ENCODE measurements at places on chromosomes 5 and 9. TPM values are rescaled to one million over a fixed set of nuclear protein-coding genes. Genes with fewer than 3 reads are reported as not detected.

Gene C5orf34
- total RNA-seq: 8.5 TPM

Gene PCDHGB2
- total RNA-seq: 16.6 TPM

Gene SLC25A2
- total RNA-seq: 4.0 TPM

Gene SYK
- total RNA-seq: 30.8 TPM

Gene SHOC1
- 25.9 TPM for total RNA-seq

Gene BNIP1
- 21.4 TPM for total RNA-seq

Gene MZB1
- total RNA-seq: 0.94 TPM

Gene FRRS1L
- 9.3 TPM for total RNA-seq

Gene GPRIN1
- 8.4 TPM for total RNA-seq

Gene F2RL2
- not detected for total RNA-seq

Gene SNCAIP
- 16.1 TPM for total RNA-seq

Gene CTSV
- total RNA-seq: 107 TPM

Gene SLC28A3
- 0.31 TPM for total RNA-seq

Gene ITK
- 1.3 TPM for total RNA-seq

Gene NOXA1
- 8.0 TPM for total RNA-seq

Gene RNF180
- total RNA-seq: 25.6 TPM

Gene FST
- 8.0 TPM for total RNA-seq

Gene ACTBL2
- total RNA-seq: 0.16 TPM

Gene CAVIN4
- total RNA-seq: 2.7 TPM

Gene MUSK
- 6.9 TPM for total RNA-seq

Gene C9orf50
- 3.7 TPM for total RNA-seq

Gene ANGPTL2
- total RNA-seq: 2.4 TPM

Gene PRRX2
- total RNA-seq: 14.6 TPM

Gene NMUR2
- 5.0 TPM for total RNA-seq

Gene CAMK2A
- total RNA-seq: 0.24 TPM

Gene ELOVL7
- total RNA-seq: 2.4 TPM

Gene CARTPT
- total RNA-seq: 15.0 TPM

Gene PTPDC1
- total RNA-seq: 32.3 TPM

Gene AK3
- 18.3 TPM for total RNA-seq

Gene ALDH1A1
- 474 TPM for total RNA-seq

Gene BARHL1
- not detected for total RNA-seq

Gene DHFR
- total RNA-seq: 18.0 TPM

Gene SMIM33
- total RNA-seq: 0.16 TPM

Gene SMIM15
- 23.7 TPM for total RNA-seq

Gene TSLP
- total RNA-seq: 1.7 TPM

Gene PDE8B
- 7.2 TPM for total RNA-seq

Gene C1QTNF3
- 27.1 TPM for total RNA-seq

Gene AHRR
- total RNA-seq: 43.4 TPM

Gene ZFP2
- total RNA-seq: 10.4 TPM

Gene SPINK4
- total RNA-seq: not detected

Gene TMEM215
- total RNA-seq: 3.1 TPM

Gene OBP2B
- total RNA-seq: 34.0 TPM

Gene PFN3
- total RNA-seq: 45.7 TPM

Gene CTNND2
- total RNA-seq: 17.2 TPM

Gene SLC6A7
- total RNA-seq: 0.12 TPM

Gene PCDHB16
- total RNA-seq: 2.6 TPM

Gene BAAT
- not detected for total RNA-seq

Gene SLC6A3
- total RNA-seq: 0.55 TPM
